SJCRH30 (cell line): ENCODE measurements at places on chromosomes 4 and X.
A peak's percentile ranks its signal among the peaks of the same experiment; 100 is the strongest.

DNA sequence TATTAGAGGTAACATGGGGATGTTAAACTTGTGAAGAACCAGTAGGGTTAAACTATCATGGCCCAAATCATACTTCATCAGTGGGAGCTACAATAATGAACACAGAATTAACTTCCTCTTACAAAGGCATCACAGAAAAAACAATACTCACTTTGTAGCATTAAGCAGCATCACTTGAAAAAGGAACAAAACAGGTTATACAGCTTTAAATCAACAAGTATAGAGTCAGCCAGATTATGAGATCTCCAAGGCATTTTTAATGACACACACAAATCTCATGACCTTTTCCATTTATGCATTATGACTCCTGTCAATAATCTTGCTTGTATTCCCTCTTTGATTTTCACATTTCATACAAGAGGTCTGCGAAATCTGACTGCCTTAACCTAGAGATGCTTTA is 18.3 kb downstream of the FBXL5 start:
- DNase-seq, result no peak

DNA sequence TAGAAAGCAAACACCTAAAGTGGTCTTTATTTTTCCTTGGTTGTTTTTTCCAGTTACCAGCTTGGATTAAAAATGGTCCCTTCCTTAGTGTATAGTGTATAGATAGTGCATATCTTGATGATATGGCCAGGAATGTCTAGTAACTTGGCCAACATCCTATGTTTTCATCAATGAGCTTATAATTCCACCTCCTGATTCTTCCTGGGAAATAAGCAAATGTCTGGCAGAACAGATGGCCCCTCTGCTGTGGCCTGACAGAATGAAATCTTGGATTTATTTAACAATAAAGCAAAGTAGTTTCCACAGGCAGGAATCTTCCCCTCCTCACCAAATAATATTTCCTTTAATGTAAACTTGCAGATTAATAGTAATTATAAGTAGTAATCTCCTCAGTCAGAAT is 6.1 kb downstream of the SCARB2 start:
- no peak for DNase-seq

DNA sequence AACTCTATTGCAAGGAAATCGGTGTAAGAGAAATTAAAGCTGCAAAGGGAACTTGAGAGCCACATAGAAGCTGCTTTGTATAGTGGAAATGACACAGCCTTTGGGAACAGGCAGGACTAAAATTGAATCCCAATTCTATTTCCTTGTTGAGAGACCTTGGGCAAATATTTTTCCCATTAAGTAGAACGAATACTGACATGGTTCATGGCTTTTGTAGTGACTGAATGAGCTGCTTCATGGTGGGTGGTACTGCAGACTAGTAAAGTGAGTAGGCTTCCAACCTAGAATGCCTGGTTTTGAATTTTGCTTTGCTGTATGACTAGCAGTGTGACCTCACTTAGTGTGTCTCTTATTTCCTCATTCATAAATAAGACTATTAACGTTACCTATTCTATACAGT is 182.2 kb upstream of the KCNIP4 start:
- DNase-seq, result no peak

- DNase-seq, result no peak
These were observed 284.3 kb downstream of the SLC7A11 start for GRCh38 chr4:137957806-137958205.

DNA sequence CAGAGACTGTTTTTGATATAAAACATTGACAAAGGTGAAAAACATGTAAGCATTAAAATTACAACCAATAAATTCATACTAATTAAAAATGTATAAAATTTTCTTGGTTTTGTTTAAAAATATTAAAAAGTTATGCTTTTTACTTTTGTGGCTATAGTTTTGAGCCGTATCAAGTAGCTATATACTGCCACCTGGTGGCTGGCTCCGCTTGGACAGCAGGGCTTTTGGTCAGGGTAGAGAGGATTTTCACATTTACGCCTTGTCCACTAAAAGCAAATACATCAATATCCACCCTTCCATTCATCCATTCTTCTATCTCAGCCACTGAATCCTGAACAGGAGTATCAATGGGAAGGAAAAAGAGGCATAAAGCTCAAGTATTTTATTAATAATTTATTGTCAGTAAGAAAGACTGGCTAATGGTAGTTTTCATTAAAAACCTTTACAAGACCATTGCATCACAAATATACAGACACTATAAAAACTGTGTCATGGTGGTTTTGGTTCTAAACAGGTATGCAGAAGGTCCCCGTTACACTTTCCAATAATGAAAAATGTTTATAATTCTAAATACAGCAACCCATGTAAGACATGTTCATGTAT is 32.1 kb upstream of the MTNR1A start:
- peak; percentile 43 for DNase-seq

GRCh38 chrX:50002067-50002714 is 79.8 kb downstream of the CLCN5 start:
- no peak for DNase-seq

DNA sequence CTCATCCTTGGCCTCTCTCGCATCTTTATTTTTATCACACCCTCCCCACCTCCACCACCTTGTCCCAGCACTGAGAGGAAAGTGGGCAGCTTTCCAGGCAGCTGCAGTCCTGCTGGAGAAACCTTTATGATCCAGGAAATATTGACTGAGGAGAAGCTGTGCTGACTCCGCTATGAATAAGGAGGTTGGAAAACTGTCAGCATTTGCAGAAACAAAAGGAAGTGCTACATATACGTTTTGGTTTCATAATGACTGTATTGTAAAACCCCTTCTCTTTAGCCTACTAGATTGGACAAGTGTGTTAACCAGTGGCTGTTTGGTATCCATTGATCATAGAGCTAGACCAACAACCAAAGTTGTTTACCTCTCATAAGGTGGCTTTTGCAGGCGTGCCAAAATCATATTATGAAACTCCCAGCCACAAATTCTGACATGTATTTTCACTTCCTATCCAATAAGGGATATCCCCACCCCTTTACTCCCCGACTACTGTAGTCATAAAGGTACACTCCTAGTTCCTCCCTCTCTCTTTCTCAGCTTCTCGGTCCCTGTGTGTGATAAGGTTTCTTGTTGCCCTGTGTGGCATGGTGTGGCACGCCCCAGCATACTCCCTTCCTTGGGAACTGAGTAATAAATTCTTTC is 88.4 kb downstream of the GPR143 start:
- DNase-seq, result no peak
